ENCODE measurements at places on chromosomes 3 and 15.

GRCh38 chr15:40985541-40986330 lies 32.5 kb downstream of the CHAC1 start:
- peak; percentile 37 for DNase-seq

DNA sequence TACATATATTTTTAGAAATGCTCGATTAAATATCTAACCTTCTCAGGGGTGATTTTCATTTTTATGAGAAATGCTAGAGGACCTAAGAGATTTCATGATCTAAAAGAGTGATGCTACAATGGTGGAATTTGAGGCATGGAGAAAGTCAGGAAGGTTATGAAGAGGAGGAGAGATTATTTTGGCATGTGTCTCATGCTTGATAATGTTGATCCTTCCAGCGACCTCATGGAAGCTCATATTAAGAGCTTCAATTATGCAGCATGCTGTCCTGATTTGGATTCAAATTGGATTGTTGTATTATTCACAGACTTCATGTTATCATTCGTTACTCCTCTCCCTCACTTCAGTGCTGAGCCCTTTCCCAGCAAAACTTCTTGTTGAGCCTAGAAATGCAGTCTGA lies 112.5 kb downstream of the RAP2B start:
- no peak for DNase-seq

DNA sequence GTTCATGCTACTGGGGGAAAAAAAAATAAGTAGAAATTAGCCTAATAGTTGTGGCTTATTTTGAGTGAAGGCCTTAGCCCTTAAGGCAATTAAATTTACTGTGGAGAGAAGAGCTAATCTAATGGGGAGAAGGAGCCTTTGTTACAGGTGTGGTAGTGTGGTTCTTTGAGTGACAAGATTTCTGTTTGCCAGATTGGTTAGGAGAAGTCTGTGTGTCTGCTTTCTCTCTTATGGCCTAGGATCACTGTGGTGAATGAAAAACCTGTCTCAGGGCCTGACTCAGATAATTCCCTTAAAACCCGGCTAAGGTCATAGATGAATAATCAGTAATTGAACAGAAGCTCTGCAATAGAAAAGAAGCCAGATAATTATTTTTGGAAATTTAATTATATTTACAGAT lies 27.0 kb downstream of the OPA1 start:
- no peak for DNase-seq

DNA sequence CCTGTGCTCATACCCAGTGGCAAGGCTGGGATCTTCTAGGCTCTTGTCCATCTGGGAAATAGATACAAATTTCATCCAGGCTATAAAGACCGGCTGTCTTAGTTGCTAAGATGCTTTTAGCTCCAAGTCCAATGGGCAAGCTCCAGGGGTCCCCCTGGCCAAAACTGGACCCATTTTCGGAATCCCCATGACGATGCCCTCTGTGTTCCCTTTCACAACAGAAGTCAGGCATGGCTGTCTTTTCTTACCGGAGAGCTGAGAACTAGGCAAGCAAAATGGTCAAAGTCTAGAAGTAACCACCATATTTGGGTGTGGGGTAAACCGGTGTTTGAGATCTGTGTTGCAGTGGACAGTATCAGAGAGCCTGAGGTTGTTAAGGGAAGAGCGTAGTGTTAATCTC lies 1.0 kb downstream of the GLYCTK start:
- DNase-seq, result no peak
